ENCODE measurements at places on chromosomes 4 and X.

GRCh38 chr4:143667461-143667860, 33.0 kb downstream of the FREM3 start:
- no peak for DNase-seq

DNA sequence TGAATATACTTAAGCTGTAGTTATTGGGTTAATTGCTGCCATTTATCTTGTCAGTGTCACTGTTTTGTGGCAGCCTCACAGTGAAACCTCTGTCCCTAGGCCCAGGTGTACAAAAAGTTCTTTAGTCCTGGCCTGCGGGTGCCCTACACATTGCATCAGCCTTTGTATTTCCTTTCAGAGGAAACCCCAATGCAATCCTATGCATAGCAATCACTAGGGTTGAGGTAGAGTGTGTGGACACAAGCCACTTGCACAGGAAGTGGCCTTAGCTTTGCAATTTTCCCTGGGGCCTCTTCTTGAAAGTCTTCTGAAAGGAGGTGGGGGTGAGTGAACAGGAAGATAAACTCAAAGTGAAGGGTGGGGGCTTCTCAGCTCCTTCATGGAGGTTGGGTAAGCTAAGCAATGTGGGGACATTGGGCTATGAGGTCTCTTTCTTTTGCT, 27.8 kb downstream of the VSIG4 start:
- peak; percentile 53 for DNase-seq

- DNase-seq = no peak
These were observed 22.6 kb downstream of the BCLAF3 start for GRCh38 chrX:19968276-19968675.

DNA sequence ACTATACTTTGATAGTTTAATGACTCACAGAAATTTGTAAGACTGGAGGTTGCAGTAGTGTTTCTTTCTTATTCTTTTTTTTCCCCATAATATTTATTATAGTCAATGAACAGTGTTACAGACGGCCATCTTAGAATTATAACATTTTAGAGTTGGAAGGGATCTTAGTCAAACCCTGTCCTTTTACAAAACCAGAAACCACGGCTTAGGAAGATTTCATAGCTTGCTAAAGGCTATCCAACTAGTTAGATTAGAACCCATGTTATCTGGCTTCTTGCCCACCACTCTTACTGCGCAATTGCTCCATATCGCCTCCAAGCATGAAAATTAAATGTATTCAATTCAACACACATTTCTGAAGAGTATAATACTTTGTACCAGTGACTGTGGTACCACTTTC, 1.1 kb downstream of the XIAP start:
- DNase-seq = no peak

DNA sequence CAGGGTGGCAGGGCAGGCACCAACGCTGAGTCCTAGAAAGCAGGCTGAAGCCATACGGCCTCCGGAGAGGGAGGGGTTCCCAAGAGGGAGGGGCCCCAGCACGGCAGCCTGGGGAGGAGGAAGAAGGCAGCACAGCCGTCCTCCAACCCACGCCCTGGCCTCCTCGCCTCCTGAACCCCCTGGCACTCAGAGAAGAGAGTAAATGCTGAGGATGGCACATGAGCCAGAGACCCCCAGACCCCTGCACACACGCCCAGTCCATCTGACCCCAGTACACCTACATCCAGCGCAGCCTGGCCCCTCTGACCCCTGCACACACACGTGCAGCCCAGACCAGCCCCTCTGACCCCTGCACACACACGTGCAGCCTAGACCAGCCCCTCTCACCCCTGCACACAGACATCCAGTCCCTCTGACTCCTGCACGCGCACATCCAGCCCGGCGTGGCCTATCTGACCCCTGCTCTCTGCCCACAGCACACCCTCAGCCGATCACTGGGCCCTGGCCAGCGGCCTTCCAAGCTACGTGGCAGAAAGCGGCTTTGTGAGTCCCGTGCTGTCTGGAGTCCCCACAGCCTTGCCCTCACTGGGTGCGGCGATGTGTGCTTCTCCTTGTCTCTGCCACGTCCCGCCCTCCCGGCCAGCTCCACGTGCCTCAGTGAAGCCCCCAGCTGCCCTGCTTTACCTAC, 18.5 kb downstream of the ATP5ME start:
- DNase-seq = no peak

- no peak for DNase-seq
These were observed 8.1 kb downstream of the TCEAL3 start for GRCh38 chrX:103615781-103616371.

DNA sequence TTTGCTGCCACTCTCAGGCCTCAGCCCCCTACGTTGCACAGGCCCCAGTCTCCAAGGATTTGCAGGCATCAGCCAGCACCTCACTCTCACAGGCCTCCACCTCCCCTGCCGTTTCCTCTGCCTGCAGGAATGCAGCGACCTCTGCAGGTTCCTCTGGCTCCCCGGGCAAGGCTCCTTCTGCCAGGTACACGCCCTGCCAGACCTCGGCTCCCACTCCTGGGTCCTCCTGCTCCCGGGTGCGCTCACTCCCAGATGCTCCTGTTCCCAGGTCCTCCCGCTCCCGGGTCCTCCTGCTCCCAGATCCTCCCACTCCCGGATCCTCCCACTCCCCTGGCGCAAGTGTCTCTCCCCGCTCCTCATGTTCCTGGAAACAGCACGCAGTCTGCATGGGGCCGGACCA, 144.4 kb upstream of the RADX start:
- DNase-seq = no peak

GRCh38 chr4:88054229-88054628, 46.8 kb downstream of the PKD2 start:
- DNase-seq = no peak

DNA sequence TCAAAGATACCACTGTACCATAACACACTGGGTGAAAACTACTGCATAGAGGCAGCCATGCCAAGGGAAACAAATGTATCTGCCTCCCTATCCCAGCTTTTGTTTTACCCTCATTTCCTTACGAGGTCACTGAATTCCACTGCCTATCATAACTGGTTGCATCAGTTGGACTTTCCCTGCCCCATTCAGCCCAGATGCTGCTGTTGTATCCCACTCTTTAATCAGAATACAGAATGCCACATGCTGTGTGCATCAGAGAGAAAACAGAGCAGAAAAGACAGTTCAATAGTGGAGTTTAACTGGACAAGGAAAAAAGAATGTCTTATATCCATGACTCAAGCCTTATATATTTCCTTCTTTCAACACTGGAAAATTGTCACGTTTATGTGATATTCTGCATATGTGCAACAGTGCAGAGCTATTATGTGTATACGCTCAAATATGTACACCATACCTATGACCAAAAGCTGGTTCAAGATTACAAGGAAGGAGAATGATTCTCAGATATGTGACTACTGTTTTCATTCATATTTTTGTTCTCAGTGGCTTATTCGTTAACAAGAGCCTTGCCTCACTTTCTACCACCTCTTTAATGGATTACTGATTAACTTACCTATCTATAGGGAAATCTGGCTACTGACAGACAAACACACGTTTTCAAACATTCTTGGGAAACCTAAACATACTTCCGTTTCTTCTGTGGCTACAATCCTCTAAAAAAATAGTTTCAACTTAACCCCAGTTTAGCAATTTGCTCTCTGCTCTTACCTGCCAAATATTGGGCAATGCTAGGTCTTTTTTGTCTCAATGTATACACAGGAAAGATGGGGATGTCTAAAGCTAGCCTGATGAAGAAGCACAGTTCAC, 378.9 kb downstream of the SMARCA1 start:
- no peak for DNase-seq

DNA sequence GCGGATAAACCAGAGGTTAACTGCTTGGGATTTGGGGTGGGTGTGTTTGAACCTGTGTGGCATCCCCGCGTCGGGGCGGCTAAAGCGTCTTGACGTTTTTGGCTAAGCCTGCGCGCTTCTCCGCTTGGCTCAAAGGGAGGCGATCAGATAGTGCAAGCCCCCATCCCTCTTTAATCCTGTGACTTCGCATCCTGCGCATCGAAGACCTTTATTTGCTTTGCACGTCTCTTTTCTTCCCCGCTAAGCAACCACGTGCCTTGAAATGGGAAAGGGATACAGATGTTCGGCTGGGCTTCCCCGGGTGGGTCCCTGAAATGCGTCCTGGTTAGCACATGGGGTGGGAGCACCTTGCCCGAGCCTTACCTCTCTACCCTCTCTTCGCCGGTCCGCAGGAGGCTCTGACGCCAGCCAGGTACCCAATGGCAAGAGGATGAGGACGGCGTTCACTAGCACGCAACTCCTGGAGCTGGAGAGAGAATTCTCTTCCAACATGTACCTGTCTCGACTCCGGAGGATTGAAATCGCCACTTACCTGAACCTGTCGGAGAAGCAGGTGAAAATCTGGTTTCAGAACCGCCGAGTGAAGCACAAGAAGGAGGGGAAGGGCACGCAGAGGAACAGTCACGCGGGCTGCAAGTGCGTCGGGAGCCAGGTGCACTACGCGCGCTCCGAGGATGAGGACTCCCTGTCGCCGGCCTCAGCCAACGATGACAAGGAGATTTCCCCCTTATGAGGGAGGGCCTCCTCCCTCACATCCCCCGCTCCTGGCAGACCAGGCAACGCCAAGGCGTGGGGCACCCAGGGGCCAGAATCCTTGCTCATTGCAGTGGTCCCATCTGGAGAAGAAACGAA, 1.5 kb downstream of the GSX2 start:
- no peak for DNase-seq

- DNase-seq = no peak
These were observed 57.0 kb downstream of the CEP44 start for GRCh38 chr4:174340714-174341113.

- DNase-seq = no peak
These were observed 285.4 kb downstream of the DHX15 start for GRCh38 chr4:24298911-24299310.

DNA sequence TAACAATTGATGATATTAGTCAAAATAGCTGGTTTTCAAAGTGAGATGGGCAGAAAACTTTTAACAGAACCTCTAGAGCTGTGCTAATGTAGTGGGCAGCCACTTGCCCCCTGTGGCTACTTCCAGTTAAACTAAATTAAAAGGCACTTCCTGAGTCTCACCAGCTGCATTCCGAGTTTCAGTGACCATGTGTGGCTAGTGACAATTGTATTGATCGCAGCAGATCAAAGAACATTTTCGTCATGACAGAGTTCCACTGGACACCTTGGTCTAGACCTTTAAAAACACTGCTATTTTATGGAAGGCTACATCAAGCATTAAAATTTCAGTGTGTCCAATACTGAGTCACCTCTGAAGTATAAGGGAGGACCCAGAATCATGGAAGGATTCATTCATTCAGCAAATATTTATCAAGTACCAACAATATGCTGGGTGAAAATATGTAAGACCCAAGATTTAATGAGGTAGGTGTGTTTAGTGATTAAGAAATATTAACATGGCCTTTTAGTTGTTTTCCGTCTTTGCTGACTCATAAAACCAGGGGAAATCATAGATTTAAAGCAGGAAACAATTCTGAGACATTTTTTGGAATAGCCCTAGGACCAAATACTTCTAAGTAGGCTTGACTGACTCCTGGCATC, 5.1 kb upstream of the FAT1 start:
- DNase-seq = no peak

- no peak for DNase-seq
These were observed 45.6 kb downstream of the TMEM154 start for GRCh38 chr4:152634110-152634760.

- peak; percentile 63 for DNase-seq
These were observed 14.0 kb upstream of the ZCCHC18 start for GRCh38 chrX:104098151-104098808.

DNA sequence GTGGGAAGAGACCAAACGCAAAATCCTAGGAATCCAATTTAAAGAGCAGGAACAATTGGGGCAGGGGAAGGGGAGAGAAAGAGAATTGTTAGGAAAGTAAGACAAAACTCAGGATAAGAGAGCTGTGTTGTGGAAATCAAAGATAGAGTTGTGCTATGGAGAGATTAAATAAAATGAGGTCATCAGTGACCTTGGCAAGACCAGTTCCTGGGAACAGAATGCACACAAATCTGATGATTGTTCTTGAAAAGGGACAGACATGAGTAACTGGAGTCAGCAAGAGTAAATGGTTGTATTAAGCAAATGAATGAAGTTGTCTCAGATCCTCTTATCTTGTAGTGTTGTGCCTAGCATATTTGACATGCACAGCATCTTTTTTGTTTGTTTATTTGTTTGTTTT, 267.4 kb downstream of the IL1RAPL1 start:
- no peak for DNase-seq

- no peak for DNase-seq
These were observed 67.5 kb downstream of the FBXW7 start for GRCh38 chr4:152468408-152468807.

GRCh38 chr4:76055016-76055415, 19.1 kb upstream of the CXCL11 start:
- peak; percentile 90 for DNase-seq

- DNase-seq = no peak
These were observed 121.1 kb upstream of the OTUD4 start for GRCh38 chr4:145301386-145302080.

DNA sequence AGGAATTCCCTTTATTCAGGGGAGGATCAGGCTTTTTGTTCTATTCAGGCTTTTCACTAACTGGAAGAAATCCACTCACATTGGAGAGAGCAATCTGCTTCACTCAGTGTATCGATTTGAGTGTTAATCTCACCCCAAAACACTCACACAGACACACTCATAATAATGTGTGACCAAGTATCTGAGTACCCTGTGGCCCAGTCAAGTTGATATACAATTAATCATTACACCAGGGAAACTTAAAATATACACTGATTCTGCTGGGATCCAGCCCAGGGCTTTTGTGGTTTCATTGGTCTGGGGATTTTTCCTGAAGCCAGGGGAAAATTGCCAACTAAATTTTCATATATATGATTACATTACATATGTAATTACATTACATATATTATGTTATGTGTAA, 44.0 kb upstream of the GATB start:
- no peak for DNase-seq

DNA sequence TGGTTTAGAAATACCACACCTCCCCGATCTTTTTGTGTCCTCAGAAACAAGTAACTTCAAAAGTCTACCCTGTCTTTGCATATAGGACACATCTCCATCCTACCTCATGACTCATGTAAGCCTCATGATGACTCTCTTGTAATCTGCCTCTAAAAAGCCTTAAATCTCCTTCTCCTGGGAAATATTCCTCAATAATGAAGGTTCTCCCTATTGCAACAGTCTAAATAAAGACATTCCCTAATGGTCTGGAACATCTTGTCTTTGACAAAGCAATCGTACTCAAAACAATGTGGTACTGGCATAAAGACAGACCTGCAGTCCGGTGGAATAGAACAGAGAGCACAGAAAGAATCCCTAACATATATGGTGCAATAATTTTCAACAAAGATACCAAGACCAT, 257.7 kb downstream of the OPHN1 start:
- DNase-seq = no peak

DNA sequence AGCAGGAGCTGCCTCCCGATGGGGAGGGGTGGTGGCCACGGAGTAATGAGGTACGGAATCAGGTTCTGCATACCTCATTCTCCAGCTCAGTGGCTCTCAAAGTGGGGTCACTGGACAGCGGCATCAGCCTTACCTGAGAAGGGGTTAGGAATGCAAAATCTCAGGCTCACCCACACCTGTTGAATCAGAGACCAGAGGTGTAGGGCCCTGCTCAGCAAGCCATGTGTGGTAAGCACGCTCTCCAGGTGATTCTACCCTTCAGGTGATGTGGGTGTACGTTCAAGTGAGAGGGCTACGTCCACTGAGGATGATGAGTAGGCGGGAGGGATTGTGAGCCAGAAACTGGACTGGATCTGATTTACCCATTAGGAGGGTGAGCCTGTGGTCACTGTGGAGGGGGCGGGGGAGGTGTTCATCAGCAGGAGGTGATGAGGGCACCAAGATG, 65.8 kb downstream of the ANAPC4 start:
- DNase-seq = no peak
